CD4-positive, alpha-beta T cell (primary cell): ENCODE measurements at places on chromosomes 16 and 17. TPM values are rescaled to one million over a fixed set of nuclear protein-coding genes. Genes with fewer than 3 reads are reported as not detected.

The CIITA gene
- 2.4 TPM for total RNA-seq

The FBXO39 gene
- 0.36 TPM for total RNA-seq

The TNRC6C gene
- 57.3 TPM for total RNA-seq

The GNG13 gene
- not detected for total RNA-seq

The CTRB1 gene
- not detected for total RNA-seq

The FOXN1 gene
- not detected for total RNA-seq

The NUPR1 gene
- total RNA-seq: not detected

The ABI3 gene
- 5.8 TPM for total RNA-seq

- no peaks in the 10 kb centered on the region for H3K4me1 ChIP-seq
- no peak for DNase-seq
- H3K27me3 ChIP-seq: peaks cover 2% of the 10 kb centered on the region
- H3K27ac ChIP-seq: no peak overlapping the region
- H3K36me3 ChIP-seq: no peaks in the 10 kb centered on the region
These were observed 279.9 kb upstream of the DYNLRB2 start for GRCh38 chr16:80260906-80261311.

DNA sequence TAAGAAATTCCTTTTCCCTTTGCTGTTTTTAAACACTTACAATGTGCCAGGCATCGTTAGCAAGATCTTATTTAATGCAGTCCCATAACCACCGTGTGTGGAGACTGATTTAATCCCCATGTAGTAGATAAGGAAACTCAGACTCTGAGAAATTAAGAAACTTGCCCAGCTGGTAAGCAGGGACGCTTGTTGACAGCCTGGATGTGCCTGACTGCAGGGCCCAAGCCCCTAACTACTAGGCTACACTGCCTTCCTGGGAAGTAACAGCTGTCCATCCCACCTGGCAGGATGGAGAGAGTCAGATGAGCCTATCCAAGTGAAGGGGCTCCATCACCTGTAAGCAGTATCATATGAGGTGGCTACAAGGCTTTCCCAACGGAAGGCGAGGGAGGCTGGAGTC is 23.1 kb downstream of the CDK5RAP3 start:
- no peaks in the 10 kb centered on the region for H3K36me3 ChIP-seq
- no peak overlapping the region for H3K4me3 ChIP-seq
- DNase-seq: no peak

DNA sequence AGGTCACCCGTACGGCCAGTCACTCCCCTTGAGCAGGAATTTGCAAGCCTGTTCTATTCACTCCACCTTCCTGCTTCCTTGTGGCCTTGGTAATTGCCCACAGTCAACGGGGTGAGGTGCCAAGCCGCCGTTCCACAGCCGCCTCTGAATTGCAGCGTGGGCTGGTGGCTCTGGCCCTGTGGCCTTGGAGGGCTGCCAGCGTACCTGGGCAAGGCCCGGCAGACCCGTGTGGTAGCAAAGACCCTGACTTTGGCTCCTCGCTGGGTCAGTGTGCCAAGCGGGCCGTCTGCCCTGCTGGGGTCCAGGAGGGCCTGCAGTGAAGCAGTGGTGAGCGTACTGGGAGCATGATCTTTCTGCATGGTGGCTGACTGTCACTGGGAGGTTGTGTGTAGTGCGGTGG is 3.6 kb downstream of the BANP start:
- H3K4me3 ChIP-seq: no peak overlapping the region
- peak overlapping the region; percentile 71 for H3K27ac ChIP-seq
- H3K4me1 ChIP-seq: peaks cover 86% of the 10 kb centered on the region
- no peaks in the 10 kb centered on the region for H3K27me3 ChIP-seq

DNA sequence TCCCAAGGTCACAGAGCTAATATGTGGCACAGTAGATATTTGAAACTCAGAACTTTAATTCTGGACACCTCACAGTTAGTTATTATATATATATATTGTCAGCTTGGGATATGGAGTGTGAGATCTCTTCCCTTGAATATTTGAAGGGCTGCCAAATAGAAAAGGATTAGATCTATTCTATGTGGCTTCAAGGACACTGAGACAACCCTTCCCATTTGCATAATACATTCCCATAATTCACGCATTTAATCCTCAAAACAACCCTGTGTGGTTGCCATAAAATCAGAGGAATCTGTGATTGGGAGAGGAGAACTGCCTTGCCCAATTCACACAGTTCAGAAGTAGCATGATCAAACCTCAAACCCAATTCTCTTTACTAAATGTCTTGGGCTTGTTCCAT is 365.8 kb upstream of the DYNLRB2 start:
- DNase-seq: no peak
- H3K27me3 ChIP-seq: peaks cover 7% of the 10 kb centered on the region
- no peak overlapping the region for H3K4me3 ChIP-seq
- no peak overlapping the region for H3K27ac ChIP-seq

DNA sequence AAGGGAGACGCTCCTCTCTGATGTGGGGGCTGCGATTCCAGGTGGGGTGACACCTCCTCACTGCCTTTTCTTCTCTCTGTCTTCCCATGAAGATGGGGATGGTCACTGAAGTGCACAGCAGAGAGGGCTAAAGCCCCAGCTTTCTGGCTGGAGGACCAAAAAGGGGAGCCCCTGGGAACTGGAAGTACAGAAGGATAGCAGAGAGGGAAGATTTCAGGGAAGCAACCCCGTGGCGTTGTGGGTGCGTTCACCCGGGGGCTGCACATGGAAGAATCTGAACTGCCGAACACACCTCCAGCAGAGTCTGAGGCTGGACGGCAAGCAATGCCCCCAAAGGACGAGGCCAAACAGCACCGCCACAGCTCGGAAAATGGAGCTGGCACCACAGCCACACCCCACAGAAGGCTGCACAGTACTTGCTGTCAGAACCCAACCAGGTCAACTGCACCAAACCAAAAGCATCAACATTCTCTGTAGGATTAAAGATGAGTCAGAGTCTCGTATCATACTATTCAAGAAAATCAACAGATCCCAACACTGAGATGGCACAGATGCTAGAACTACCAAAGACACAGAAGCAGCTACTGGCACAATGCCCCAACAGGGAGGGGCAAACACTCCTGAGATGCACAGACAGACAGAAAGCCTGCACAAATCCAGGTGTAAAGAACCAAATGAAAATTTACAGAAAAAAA is 49.9 kb downstream of the MAP1LC3B start:
- no peak overlapping the region for H3K27ac ChIP-seq
- H3K4me3 ChIP-seq: no peak overlapping the region
- no peaks in the 10 kb centered on the region for H3K36me3 ChIP-seq
- no peaks in the 10 kb centered on the region for H3K27me3 ChIP-seq

DNA sequence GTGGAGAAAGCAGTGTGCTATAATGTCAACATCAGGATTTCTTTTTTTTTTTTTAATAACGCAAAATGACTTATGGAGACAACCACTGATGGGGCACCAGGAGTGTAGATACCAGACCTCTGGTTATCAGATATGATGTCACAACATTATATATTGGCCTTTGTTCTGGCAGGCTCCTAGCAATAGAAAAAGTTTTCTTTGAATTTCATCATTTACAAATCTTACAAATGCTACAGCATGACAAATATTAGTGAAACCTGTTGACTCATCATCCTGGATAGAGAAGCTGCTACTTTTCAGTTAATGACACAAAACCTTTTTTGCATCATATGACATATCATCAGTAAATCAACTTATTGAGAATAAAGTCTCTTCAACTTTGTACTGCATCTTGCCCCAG is 6.1 kb downstream of the THUMPD1 start:
- H3K27me3 ChIP-seq: no peaks in the 10 kb centered on the region
- DNase-seq: no peak
- no peak overlapping the region for H3K27ac ChIP-seq
- peaks cover 48% of the 10 kb centered on the region for H3K36me3 ChIP-seq
- H3K4me1 ChIP-seq: peaks cover 23% of the 10 kb centered on the region

DNA sequence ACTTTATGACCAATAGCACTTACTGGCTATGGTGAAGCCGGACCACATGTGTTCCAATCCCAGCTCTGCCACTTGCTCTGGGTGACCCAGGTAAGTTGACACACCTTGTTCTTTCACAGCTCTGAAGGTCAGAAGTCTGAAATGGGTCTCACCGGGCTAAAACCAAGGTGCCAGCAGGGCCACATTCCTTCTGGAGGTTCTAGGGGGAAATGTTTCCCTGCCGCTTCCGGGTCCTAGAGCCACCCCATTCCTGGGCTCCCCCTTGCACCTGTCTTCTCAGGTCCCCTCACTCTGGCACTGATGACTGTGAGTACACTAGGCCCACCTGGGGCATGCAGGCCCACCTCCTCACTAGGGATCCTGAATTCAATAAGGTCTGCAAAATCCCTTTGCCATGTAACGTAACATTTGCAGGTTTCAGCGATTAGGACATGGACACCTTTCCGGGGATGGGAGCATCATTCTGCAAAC is 11.4 kb downstream of the USP7 start:
- no peak overlapping the region for H3K4me3 ChIP-seq
- H3K36me3 ChIP-seq: peaks cover 3% of the 10 kb centered on the region
- no peak for DNase-seq
- no peak overlapping the region for H3K27ac ChIP-seq
- H3K27me3 ChIP-seq: no peaks in the 10 kb centered on the region

DNA sequence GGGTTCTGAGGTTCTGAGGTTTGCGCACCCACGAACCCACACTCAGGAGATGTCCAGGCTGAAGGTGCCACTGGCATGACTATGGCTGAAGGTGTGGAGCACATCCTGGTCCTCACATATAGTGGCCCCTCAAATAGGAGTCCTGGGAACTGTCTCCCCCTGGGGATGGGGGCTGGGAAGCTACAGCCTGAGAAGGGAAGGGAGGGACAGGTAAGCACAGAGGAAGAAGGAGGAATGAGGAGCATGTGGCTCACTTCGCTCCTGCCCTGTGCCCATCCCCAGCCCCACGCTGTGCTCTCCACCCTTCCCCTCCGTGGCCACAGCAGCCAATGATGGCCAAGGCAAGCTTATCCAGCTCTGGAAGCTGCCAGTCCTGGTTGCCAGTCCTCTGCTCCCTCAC is 123.9 kb upstream of the LHX1 start:
- H3K27ac ChIP-seq: no peak overlapping the region
- no peaks in the 10 kb centered on the region for H3K4me1 ChIP-seq
- DNase-seq: no peak
- no peak overlapping the region for H3K4me3 ChIP-seq
- peaks cover 64% of the 10 kb centered on the region for H3K27me3 ChIP-seq

DNA sequence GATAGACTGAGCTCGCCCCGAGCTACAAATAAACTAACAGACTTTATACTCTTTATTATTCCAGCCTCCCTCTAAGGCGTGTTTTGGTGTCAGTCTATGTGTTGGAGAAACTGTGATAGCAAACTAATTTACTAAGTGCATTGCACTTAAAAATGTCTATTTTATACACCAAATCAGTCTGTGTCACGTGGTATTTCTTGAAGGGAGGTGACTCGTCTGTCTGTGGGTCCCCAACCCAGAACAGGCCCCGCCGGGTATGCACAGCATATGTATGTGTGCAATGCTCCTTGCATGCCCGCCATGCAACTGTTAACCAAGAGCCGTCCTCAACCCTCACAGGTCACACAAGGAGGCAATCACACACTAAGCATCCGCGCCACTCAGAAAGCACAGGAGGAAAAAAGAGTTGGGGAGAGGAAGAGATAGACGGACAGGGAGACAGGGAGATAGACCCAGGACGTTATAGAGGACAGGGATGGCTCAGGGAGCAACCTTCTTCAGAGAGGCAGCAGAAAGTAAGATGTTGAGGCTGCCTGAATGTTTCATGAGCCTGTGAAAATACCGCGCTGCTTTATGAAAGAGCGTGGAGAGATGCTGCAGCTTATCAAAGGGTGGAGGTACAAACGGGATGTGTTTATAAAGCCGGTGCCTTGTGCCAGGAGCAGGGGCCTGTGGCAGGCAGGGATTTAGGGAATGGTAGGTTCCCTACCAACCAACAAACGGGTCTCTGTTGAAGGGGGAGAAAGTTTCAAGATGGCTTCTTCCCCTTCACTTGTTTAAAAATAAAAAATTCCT is 4.2 kb downstream of the RBFOX3 start:
- no peak overlapping the region for H3K4me3 ChIP-seq
- no peak for DNase-seq
- no peaks in the 10 kb centered on the region for H3K36me3 ChIP-seq
- H3K27me3 ChIP-seq: peaks cover 42% of the 10 kb centered on the region
- H3K27ac ChIP-seq: no peak overlapping the region

DNA sequence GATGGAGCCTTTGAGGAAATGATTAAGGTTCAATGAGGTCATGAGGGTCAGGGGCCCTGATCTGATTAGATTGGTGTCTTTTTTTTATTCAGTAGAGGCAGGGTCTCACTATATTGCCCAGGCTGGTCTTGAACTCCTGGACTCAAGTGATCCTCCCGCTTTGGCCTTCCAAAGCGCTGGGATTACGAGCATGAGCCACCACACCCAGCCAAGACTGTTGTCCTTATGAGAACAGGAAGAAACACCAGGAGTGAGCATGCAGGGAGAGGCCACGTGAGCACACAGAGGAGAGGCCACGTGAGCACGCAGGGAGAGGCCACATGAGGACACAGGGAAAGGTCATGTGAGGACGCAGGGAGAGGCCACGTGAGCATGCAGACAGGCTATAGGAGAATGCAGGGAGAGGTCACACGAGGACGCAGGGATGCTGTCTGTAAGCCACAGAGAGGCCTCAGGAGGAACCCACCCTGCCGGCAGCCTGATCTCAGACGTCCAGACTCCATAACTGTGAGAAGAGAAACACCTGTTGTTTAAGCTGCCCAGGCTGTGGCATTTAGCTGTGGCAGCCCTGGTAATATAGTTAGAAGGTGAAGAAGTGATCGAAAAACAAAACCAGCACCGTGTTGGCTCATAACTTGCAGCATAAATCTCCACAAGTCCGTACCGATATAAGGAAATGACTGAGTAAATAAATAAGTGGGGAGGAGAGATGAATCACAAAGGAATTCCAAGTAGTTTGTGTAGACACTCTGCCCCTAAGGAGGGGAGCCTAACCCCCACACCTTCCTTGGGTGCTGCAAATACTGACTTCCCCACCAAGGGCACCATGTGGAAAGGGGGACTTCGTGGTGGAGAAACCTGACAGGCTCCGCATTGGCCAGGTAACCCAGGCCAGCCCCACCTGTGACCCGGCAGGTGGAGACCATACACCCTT is 14.6 kb upstream of the CSNK1D start:
- DNase-seq: no peak
- no peaks in the 10 kb centered on the region for H3K36me3 ChIP-seq
- no peak overlapping the region for H3K27ac ChIP-seq
- H3K4me1 ChIP-seq: peaks cover 17% of the 10 kb centered on the region

DNA sequence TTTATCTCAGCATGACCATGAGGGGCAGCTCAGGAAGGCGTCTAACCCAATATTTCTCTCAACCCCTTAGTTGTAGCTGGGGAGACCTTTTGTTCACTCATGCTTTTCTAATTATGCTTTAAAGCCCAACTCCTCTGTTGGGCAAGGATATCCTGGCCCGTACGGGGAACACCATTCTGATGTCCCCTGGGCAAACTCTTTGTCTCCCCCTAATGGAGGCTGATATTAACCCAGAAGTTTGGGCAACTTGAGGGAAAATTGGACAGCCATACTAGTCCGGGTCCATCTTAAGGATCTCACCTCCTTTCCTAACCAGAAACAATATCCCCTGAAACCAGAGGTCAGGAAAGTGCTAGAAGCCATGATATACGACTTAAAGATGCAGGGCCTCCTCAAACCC is 143.7 kb upstream of the COX10 start:
- H3K27ac ChIP-seq: no peak overlapping the region
- no peaks in the 10 kb centered on the region for H3K4me1 ChIP-seq
- no peak overlapping the region for H3K4me3 ChIP-seq
